ENCODE measurements at places on chromosomes 4 and X.

- DNase-seq: no peak
Measured at GRCh38 chr4:123849495-123849894, 452.9 kb downstream of the SPRY1 start.

DNA sequence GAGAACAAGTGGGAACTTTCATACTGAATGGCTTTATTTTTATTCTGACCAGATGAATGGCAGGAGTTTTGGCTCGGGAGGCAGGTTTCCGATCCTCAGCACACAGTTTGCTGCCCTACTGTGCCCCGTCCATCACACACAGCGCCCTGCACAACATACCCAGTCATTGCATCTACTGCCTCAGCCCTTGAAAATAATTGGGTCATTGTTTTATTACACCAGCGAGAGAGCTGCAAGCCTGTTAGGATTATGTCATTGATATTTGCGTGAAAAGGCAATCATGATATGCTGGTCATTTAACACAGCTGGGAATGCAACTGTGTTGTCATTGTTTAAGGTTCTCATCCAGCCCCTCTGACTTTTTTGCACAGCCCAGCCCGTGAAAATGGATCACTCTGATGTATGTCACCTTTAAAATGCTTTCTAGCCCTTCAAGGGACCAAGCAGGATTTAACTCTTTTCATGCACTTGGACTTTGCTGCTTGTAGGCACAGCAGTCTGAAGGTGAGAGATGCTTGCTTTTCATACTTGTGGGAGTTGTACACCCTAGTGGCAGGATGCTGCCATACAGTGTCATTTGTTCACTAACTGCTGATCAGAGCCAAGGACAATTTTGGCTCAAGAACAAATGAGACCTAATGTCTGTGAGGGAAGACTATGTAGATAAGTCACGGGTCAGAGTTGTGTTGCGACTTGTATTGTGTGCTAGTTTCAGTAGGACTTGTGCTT, 62.3 kb downstream of the RTL9 start:
- no peak for DNase-seq

- DNase-seq: no peak
Measured at GRCh38 chrX:54564936-54565335, 34.9 kb downstream of the GNL3L start.

GRCh38 chr4:16591272-16591826, 307.1 kb downstream of the LDB2 start:
- DNase-seq: no peak

DNA sequence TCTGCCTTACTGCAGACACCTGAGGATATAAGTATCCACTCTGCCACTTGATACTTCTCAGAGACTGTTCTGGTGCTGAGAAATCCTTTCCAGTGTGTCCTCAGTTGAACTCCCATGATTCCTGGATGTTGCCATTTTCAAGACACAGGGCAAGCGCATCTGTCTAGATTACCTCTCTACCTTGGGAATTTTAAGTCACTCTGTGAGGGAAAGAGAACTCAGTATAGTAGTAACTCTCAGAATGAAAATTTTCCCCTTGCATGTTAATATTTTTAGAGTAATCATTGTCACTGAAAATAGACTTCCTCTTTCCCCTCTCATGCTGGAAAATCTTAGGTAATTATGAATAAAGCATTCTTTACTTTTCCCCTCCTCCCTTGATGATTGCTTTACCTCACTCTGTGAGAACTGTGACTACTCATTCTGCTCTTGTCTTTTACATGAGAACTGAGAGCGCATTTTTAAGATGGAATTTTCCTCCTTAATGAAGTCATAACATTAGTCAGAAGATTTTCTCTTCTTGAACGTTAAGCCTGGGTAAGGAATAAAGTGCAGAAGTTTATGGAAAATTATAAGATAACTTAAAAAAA, 45.0 kb downstream of the TET2 start:
- DNase-seq: no peak

- DNase-seq: peak; percentile 43
Measured at GRCh38 chr4:157978680-157979361, 194.0 kb downstream of the GASK1B start.

DNA sequence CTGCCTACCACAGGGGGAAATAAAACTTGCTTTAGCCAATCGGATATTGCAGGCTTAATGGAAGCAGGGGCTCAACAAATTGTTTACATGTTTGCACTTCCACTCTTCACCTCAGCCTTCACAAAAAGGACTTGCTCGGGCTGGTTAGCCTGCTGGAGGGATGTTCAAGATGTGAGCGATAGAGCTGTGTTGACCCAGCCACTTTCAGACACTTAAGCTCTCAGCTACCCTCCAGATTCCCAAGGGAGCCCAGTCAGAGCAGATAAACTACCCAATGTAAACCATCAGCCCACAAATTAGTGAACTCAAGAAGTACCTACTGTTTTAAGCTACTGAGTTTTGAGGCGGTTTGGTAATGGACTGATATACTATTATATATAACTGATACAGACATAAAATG, 508.4 kb upstream of the FTHL17 start:
- no peak for DNase-seq

- DNase-seq: no peak
Measured at GRCh38 chrX:148146121-148146520, 165.0 kb downstream of the FMR1NB start.

GRCh38 chrX:120791013-120791643, 84.5 kb downstream of the CT47B1 start:
- DNase-seq: no peak

- no peak for DNase-seq
Measured at GRCh38 chr4:185016101-185016940, 2.0 kb upstream of the HELT start.

- no peak for DNase-seq
Measured at GRCh38 chr4:153341575-153342090, 2.9 kb upstream of the MND1 start.

DNA sequence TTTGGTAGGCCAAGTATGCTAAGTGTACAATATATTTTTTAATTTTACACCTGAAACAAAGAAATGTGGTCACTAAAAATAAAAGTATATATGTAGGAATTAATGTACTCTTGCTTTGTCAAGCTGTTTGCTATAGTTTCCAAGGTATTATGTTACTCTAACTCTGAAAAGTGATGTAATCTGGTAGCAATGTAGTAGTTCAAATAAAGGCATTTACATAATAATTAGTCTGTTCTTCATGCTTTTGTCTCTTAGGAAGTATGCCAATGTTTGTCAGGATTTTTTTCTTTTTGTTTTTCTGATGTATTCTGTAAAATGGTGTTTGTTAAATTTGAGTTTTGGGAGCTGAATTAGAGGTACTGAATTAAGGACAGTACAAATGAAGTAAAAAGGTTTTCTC, 89.5 kb downstream of the PLS3 start:
- DNase-seq: no peak

DNA sequence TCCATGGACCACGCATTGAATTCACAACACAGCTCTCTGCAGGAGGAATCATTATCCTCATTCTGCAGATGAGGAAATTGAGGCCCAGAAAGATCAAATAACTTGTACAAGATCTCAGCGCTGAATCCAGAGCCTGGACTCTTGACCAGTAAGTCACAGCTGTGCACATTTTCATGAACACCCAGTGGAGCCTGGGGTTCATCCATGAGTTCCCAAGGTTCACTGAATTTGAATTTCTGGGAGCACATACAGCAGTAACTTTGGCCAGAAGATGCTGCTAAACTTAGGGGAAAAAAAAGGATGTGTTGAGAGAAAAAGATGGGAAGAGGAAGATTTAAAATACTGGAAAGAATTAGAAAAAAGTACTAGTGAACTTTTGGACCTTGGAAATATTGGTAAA, 218.7 kb upstream of the PPARGC1A start:
- no peak for DNase-seq

DNA sequence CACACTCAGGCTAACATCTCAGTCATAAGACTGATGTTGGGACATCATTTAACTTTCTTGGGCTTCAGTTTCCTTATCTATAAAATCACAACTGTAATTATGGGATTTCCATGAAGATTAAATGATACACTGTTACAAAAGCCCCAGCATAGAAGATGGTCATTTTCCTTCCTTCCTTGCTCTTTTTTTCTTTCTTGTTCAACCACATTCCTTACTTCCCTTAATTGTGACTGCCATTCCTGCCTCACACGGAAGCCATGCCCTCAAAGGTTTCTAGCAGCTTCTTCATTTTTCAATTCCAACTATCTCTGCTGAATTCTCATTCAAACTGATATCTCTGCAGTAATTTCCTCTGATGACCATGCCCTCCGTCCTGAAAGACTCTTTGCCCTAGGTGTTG, 311.8 kb downstream of the PPP3CA start:
- no peak for DNase-seq

GRCh38 chrX:66009231-66009845, 30.5 kb downstream of the VSIG4 start:
- no peak for DNase-seq

DNA sequence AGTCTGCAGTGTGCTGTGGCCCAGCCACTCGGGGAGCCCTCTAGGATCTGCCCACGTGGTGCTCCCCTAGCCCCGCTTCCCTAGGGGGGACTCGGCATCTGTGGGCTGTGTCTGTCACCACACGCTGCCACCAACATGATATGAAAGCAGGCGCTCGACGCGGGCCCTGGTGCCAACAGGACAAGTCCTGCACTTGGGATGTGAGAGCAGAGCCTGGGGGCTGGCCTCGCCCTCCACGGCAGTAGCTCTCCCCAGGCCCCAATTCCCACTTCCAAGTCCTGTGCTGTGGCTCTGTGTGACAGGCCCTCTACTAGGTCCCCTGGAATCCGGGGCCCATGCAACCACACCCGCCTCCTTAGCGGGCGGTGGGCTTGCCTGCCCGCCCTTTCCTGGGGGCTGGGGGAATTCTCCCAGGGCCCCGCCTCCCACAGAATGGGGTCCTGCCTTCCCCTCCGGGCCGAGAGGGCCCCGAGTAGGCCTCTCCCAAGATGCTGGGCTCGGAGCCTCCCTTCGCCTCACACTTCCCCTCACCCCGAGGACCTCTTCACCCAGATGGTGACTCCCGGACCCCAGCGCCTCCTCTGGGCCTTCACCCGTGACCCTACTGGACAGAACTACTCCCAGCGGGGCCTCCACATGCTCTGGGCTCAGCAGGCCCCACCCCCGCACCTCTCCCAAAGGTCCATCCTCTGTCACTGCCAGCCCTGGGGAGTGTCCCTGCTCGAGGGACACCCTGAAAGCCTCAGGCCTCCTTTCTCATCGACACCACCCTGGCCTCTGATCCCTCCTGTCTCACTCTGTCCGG, 11.2 kb downstream of the LRPAP1 start:
- DNase-seq: no peak

DNA sequence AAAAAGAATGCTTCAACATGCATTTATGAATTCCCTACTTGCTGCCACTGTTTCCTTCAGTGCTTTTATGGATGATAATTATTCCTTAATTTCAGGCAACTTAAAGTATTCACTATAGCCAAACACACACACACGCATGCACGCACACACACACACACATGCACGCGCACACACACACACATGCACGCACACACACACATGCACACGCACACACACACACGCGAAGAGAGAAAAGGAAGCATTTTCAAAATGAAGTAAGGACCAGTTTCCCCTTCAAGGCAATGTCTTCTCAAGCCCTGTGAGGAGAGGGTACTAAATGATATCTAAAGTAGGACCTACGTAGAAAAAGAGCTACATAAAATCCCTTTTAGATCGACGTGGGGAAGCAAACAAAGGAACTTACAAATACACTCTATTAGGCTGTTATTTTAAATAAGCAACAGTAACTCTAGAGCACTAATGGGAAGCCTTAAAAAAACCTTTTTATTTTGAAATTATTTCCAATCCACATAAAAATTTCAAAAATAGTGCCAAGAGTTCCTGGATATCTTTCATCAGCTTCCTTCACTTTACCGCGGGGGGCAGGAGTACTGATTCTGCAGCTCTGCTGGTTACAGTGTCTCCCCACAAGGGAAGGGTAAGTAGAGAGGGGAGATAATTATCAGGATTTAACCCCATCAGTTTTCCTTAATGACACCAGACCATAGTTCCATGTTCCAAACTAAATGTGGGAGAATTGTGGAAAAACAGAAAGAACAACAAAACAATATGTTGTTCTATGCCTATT, 13.7 kb downstream of the IRF2 start:
- no peak for DNase-seq

DNA sequence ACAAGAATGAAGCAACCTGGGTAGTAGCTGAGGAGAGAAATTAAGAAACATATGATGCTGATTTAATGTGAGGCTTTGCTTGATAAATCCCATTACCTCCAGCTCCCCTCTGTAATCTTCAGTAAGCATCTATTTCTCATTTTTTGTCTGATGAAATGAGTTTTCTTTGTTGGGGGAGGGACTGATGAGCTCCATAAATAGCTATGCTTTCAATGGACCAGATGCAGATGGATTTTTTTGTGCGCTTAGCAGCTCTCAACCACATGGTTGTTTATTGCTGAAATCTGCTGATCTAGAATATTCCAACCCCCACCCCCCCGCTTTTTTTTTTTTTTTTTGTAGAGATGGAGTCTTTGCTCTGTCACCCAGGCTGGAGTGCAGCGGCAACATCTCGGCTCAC, 1082.0 kb downstream of the RAPGEF2 start:
- DNase-seq: no peak

GRCh38 chr4:88735564-88735963, 37.9 kb upstream of the NAP1L5 start:
- no peak for DNase-seq

GRCh38 chr4:106773076-106773905, 262.8 kb downstream of the DKK2 start:
- DNase-seq: no peak

DNA sequence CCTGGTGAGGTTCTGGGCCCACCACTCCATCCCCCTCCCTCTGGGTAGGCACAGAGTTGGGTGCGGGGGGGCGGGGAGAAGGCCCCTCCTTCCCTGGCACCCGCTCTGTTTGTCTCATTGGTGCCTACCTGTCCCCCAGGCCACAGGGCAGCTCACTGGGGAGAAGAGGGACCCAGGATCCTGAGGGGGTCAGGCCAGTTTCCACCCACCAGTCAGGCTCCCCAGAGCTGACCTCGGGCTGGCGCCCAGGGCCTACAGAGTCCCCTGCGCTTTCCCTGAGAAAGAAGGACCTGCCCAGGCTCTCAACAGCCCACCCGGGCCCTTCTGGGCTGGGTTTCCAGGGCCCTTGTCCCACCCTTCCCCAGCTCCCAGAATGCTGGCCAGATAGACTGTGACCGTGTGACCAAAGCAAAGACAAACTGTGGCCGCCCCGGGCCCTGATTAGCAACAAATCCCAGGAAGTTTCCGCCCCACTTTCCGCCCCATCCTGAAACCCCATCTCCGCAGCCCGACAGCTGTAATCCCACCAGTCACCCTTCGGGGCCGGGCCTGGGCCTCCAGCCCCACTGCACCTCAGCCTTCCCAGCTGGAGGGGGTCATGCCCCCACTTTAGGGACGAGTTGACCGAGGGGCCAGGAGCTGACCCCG, 33.8 kb upstream of the FGFR3 start:
- no peak for DNase-seq

DNA sequence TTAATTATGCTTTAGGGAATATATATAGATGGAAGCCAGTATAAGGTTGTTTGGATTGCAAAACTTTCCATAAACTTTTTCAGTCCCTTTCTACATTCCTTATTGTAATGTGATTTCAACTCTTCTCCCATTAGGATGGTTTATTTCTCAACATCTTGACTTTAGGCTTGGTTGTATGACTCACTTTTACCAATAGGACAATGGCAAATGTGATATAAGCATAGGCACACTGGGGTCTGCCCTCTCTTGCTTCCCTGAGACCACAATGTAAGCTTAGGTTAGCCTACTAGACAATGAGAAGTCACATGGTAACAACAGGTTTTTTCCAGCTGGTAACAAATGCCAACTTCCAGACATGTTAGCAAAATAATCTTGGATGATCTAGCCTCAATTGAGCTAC, 163.3 kb upstream of the RBPJ start:
- no peak for DNase-seq

- DNase-seq: no peak
Measured at GRCh38 chrX:17553469-17553868, 178.5 kb downstream of the NHS start.

GRCh38 chrX:78322863-78323262, 4.5 kb downstream of the CYSLTR1 start:
- no peak for DNase-seq

Measured in NCI-H187 (cell line).